ENCODE measurements at places on chromosomes 7 and 10.

DNA sequence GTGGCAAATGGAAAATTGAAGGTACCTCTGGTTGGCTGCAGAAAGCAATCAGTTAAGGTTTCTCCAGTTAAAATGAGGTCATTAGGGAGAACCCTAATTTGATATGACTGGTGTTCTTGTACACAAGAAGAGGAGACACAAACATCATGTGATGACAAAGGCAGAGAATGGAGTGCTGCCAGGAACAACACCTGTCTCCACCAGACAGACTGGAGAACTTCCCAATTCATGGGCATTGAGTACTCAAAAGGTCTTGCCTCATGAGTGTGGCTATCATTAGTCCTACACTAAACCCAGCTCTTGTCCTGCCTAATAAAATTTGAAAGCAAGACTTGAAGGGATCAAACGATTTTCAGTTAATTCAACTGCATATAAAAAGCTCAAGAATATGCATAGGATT is 152.6 kb downstream of the PTPN20 start:
- DNase-seq: no peak

GRCh38 chr7:21412957-21413356 is 14.9 kb upstream of the SP4 start:
- DNase-seq: no peak

GRCh38 chr7:137020351-137020750 is 151.9 kb downstream of the CHRM2 start:
- no peak for DNase-seq

DNA sequence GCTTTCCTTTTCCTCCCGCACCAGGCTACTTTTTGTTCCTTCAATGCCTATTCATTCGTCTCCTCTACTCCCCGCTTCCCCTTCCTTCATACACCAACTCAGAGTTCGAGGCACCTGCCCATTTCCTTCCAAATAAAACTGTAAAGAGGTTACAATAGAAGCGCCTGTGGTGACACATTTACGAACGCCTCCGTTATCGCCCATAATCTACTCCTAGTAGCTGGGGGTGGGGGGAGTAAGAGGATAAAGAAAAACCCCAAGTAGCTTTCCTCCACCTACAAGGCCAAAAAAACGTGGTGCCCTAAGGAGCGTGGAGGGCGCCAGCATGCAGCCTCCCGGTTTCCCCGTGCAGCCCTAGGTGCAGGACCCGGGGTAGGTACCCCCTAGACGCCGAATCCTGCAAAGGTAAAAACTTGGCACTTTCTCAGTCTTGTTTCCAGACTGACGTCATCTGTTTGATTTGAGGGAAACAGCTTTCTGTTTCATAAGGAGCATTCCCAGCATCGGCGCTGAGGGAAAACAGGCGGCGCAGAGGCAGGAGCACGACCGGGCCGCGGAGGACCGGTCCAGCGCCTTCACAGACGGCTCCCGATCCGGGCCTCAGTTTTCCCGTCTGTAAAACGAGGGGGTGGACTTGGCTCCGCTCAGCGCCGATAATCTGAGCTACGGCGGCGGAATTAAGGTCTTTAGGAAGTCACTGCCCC is 922 bp downstream of the PPA1 start:
- peak; percentile 67 for DNase-seq

GRCh38 chr7:37974711-37975110 is 54.3 kb downstream of the EPDR1 start:
- no peak for DNase-seq

- DNase-seq: no peak
These were observed 3.1 kb downstream of the EN2 start for GRCh38 chr7:155460926-155461613.

- peak; percentile 15 for DNase-seq
These were observed 203.6 kb upstream of the AKR1E2 start for GRCh38 chr10:4622384-4622783.

GRCh38 chr7:130359276-130359857 is 14.8 kb downstream of the CPA5 start:
- DNase-seq: no peak

- no peak for DNase-seq
These were observed 90.6 kb downstream of the ODAD2 start for GRCh38 chr10:27908231-27908630.

GRCh38 chr7:132519936-132520335 is 56.3 kb downstream of the PLXNA4 start:
- DNase-seq: no peak

DNA sequence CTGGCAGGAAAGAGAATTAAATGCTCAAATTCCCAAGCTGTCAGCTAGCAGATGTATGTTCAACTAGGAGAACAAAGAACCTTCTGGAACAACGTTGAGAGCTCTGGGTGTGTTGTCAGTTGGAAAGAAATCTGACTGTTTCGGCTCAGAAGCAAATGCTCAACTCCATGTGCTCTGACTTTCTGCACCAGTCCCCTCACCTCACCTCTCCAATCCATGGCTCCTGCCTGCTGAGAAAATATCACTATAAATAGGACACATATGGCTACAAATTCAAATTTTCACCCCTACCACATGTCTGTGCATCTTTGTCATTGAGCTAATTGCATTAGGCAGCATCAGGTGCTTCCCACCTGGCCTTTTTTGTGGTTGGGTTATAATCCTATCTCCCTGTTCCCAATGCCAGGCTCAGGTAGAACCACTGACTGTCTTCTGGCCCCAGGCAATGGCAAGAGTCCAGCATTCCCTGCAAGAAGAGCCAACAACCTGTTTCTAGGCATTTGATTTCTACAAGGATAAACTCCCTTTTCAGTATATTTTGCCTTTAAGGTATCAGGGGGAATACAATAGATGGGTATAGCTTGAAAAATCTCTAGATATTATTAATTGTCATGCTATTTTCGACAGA is 142.6 kb upstream of the LSM8 start:
- DNase-seq: no peak

Data from amniotic epithelial cell (primary cell).